Effector CD8-positive, alpha-beta T cell (primary cell): ENCODE measurements at places on chromosomes 5 and 9.

DNA sequence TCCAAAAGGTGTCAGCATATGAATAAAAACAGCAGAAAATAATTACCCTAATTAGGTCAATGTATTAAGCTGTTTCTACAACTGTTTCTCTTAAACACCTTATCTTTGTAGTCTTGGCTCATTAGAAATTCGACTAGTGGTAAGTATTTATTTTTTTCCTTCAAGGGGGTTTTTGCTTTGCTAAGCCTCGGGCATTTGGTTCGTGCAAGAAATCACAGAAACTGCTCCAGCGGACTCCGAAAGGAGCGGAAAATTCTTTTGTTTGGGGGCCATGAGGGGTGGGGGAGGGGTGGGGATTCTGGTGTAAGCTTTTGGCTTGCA lies 757 bp downstream of the ZBED3 start:
- peak; percentile 6 for DNase-seq

DNA sequence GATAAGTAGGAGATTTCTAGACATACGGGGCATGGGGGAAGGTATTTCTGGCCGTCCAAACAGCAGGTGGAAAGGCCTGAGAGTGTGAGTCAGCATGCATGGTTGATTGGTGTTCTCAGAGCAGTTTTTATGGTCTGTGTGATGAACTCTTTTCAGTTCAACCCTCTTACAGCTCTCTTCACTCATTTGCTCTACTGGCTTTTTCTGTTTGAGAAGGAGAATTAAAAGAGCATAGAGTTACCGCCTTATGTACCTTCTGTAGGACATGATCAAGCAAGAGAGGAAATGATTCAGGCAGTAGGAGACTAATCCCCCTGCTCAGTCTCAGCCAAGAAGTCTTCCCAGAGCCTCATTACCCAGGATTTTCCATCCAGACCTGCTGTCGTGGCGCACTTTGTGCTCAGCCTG lies 92.4 kb downstream of the PRDM6 start:
- DNase-seq = no peak

- DNase-seq = no peak
These were observed 223.9 kb upstream of the ADAMTSL1 start for GRCh38 chr9:18250053-18250452.

- DNase-seq = no peak
These were observed 10.2 kb upstream of the GABRP start for GRCh38 chr5:170773024-170773985.

DNA sequence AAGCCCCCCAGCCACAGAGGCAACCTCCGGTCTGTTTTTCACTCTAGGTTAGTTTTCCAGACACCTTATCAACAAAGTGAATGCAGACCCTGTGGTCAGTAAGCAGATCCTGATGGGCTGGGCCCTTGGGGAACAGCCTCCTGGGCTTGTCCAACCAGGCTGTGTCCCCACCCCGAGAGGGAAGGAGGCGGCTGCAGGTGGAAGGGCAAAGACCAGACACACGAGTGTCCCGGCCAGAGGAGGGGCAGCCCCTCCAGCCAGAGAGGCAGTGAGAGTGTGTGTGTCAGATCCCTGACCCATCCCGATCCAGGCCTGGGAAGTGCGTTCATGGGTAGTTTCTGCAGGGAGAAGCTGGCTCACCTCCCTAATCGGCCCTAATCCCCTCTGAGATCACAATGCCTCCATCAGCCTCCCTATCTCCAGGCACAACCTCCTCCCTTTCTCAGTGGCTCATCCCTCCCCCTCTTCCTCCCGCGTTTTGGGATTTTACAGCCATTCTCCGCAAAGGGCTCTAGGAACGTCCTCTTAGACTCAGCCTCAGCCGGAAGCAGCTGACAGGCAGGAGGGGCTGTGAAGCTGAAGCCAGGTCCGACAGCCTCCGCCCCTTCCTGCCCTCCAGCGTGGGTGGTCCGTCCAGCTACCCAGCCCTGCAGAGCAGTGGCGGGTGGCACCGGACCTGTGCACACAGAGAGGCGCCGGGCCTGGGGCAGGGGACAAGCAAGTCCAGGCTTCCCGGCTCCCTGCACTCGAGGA lies 9.7 kb downstream of the SLC12A7 start:
- DNase-seq = no peak

- no peak for DNase-seq
These were observed 6.3 kb downstream of the SLC35D2 start for GRCh38 chr9:96376891-96377874.

DNA sequence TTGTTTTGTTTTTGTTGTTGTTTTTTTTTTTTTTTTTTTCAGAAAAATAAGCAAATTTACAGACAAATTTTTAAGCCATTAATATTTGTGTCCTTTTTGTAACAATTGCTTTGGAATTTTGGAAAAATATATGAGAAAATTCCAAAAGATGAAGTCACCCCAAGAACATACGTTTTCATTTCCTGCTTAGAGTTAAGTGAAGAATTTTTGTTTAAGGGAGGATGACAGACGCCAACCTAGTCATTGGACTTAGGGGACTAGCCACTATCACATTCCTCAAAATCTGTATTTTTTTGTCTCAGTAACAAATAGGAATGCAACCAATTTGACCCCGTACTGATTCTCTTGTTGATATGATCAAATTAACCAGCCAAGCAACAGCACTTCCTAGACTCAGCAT lies 433.9 kb upstream of the SLC30A5 start:
- no peak for DNase-seq

DNA sequence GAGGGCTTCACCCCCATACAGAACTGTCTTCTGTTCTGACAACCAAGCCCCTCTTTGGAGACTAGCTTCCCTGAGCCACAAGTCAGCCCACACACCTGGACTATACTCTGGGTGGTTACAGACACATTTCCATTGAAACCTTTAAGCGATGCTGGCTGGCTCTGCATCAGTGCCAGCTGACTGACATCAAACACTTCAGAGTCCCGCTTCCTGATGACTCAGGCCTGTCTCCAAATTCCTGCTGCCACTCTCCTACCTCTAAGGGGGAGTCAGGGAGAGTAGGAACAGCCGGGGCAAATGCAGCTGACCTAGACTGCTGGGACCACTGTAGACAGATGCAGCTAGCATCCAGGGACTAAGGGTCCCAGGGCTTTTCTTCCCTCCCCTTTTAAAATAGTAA lies 59.4 kb downstream of the SIL1 start:
- no peak for DNase-seq

DNA sequence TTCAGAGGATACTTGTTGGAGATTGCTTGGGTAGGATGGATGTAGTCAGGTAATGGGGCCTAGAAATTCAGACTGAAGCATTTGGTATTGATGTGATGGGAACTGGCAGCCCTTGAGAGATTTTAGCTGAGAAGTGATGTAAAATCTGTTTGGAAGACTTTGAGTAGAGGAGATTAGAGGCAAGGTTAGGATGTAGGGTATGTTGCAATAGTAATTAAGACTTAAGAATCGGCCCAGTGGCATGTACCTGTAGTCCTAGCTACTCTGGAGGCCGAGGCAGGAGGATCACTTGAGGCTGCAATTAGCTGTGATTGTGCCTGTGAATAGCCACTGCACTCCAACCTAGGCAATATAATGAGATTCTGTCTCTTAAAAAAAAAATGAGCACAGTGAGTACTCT lies 6.7 kb downstream of the NSD1 start:
- no peak for DNase-seq

DNA sequence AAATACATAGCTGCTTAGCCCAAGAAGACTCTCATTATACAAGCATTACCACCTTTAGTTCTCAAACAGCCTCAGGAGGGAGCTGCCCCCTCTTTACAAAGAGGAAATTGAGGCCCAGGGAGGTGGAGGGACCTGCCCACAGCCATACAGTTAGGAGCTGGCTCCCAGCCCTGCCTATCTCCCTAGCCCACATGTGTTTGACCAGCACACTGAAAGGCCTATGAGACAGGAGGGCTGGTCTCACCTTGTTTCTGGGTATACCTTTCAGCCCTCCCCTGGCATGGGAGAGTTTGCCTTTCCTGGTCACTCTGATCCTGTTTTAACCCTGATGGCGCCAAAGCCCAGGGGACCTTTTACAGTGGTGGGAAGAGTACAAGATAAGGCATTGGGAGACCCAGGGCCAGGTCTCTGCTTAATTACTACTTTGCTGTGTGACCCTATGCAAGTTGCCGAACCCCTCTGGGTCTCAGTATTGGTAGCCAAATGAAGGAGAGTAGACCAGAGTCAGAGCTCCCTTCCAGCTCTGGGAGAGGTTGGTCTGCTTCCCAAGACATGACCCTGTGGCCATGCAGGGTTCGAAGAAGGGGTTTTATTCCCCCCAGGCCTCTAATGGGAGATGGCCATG lies 60.9 kb upstream of the RPL26L1 start:
- no peak for DNase-seq

- DNase-seq = no peak
These were observed 74.6 kb downstream of the LMNB1 start for GRCh38 chr5:126851501-126852011.

DNA sequence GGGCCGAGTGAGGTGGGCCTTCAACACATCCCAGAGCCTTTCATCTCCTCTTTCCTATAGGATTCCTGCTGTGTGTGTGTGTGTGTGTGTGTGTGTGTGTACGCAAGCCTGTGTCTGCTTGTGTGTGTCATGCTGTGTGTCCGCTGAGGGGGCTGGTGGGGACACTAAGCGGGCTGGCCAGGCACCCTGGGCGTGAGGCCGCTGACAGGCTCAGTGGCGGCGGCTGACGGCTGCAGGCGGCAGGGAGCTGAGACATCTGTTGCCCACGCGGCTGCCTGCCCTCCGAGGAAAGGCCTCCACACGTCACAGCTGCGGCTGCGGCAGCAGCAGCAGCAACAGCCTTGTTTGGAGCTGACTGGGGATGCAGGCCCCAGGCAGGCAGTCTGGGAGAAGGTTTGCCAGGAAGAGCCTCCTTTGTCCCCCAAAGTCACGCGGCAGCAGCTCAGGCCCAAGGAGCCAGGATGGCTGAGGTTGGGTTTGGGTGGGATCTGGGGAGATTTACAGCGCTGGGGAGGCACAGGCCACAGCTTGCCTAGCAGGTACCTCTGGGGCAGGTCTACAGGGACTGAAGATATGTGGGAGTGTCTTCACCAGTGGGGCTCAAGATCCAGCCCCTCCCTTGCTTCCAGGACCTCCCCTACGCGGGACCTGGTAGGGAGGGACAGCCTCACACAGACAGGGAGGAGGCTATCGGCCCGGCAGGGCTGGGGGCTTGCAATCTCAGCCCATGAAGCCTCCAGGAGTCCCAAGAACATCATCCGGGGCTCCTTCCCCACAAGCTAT lies 1.8 kb downstream of the PDLIM4 start:
- DNase-seq = no peak

DNA sequence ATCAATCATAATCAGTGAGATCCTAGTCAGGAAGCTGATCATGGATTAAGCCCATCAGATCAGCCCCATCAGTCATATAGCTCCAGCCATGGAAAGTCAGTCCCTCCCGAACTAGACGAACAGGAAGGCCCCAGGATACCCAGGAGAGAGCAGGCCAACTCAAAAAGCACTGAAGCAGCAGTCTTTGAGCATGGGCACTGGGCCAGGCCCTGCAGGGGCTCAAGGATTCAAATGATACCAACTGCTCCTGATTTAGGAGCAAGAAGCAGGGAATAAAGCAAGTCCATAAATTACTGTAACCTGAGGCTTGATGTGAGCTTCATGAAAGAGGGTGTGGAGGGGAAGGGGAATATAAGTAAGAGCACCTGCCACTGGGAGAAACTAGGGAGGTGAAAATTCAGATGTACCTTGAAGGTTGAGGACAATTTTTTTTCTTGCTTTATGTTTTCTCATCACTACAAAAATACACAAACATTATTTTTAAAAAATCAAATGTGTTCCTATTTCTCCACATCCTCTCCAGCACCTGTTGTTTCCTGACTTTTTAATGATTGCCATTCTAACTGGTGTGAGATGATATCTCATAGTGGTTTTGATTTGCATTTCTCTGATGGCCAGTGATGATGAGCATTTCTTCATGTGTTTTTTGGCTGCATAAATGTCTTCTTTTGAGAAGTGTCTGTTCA lies 115.2 kb downstream of the SIL1 start:
- no peak for DNase-seq

DNA sequence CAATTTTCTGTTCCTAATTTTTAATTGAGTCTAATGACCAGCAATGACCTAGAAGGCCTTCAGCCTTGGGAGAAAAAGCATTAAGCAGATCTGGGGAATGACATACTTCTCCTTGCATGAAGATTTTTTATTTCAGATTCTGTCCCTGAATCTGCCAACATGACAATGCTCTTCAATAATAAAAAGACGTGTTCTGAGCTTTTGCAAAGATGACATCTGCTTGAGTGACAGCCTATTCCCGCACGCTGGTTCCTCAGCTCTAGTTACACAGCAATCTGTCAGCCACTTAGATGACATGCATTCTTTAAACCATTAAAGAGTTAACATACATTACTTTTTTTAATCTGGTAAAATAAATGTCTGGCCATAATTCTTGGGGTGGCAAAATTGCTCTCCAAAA lies 129.3 kb upstream of the CDH6 start:
- DNase-seq = no peak

GRCh38 chr9:118222375-118222774 lies 518.2 kb downstream of the TLR4 start:
- DNase-seq = no peak

GRCh38 chr5:60841361-60841760 lies 2.7 kb downstream of the ELOVL7 start:
- DNase-seq = no peak

DNA sequence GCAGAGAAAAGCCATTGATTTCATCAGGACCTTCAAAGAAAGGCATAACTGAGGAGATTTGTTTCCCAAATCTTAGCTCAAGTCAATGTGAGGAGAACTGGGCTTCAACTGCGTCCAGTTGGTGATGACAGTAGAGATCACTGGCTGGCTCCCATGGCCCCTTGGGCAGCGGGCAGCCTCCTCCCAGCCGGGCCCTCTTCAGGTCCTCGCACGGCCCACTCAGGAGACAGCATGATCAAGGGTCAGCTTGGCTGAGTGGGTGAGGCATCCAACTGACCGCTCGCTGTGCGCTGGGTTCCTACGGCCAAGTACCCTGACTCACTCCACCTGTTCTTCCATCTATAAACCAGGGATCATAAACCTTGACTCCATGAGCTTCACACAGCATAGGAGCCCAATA lies 274.0 kb downstream of the NSG2 start:
- DNase-seq = no peak

- DNase-seq = no peak
These were observed 259.6 kb upstream of the SLC24A2 start for GRCh38 chr9:20048437-20048836.

- DNase-seq = peak; percentile 1
These were observed 227.0 kb upstream of the DAP start for GRCh38 chr5:10987925-10988504.

DNA sequence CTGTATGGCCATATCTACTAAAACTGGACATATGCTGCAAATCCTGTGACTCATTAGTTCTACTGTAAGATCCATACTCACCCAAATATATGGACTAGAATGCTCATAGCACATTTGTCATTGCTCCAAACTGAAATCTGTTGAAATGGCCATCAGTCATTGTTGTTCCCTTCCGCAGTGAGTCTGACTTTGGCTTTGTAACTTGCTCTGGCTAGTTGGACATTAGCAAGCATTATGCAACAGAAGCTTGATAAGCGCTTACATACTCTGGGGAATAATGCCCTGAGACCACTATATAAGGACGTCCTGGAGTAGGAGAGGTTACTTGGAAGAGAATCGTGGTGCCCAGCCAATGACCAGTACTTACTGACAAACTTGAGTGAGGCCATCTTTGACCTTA lies 9.0 kb downstream of the KIAA1958 start:
- DNase-seq = no peak
